ENCODE measurements at places on chromosomes 4 and X.

- no peak for DNase-seq
Measured at GRCh38 chrX:133604801-133605200, 189.5 kb upstream of the GPC4 start.

DNA sequence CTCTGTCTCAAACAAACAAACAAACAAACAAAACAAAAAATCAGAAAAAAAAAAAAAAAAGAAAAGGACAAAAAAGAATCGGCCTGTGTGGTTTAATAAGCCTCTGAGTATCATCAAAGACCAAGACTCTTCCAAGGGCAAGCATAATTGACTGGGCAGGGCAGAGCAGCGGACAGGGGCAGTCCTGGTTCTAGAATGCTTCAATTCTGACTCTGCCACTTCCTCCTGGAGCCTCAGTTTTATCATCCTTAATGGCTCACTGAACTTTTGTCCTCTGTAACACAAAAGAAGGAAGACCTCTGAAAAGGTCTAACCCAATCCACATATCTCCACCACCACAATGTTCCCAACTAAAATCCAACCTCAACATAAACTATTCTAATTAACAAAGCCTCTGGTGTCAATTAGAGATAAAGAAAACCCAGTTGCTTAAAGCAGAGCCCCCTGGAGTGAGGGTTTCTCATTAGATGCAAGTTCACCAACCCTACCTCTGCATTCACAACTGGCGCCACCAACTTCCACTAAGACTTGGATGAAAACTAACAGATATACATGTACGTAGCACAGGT is 51.7 kb downstream of the TBC1D9 start:
- DNase-seq: no peak

GRCh38 chrX:153806999-153807575 is 12.6 kb downstream of the SSR4 start:
- no peak for DNase-seq

- no peak for DNase-seq
Measured at GRCh38 chrX:55697381-55697780, 20.2 kb upstream of the RRAGB start.

GRCh38 chr4:184424993-184425758 is 49.2 kb downstream of the IRF2 start:
- DNase-seq: no peak

GRCh38 chr4:123676071-123676889 is 279.7 kb downstream of the SPRY1 start:
- no peak for DNase-seq

DNA sequence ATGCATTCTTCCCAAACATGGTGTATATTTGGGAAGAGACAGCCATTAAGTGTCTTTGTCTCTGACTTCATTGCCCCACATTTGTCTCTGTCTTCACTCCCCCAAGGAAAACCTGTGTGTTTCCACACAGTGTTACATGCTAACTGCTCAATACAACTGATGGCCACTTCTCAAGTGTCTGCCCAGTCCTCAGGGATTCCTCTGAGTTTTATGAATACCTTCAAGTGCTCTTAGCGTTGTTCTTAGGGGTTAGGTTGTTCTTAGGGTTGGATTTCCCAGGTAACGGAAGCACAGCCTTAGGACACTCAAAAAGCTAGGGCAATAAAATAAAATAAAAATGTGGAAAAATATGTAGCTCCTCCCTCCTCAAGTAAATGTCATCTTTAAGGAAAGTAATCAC is 64.7 kb upstream of the PLAC8 start:
- DNase-seq: no peak

DNA sequence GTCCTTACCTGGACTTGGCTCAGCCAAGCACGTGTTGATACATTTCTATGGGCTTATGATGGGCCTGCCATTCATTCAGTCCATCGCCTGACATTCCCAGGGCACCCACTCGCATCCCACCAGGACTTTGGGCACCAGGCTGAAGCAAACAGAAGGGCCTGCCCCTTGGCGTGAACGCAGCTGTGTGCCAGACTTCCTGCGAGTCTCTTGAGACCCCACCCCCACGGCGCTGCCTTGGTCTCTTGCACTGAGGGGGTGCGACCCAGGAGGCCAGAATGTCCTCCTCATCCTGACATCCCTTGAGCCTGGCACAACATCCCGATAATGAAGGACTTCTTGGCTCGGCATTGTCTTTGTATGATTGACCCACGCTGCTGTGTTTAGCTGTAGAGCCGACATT is 1.5 kb upstream of the PSAPL1 start:
- no peak for DNase-seq

GRCh38 chrX:12210971-12211370 is 72.7 kb downstream of the FRMPD4 start:
- no peak for DNase-seq

- no peak for DNase-seq
Measured at GRCh38 chr4:185761352-185762235, 50.4 kb downstream of the SORBS2 start.

GRCh38 chrX:867966-868647 is 237.5 kb downstream of the SHOX start:
- DNase-seq: no peak

DNA sequence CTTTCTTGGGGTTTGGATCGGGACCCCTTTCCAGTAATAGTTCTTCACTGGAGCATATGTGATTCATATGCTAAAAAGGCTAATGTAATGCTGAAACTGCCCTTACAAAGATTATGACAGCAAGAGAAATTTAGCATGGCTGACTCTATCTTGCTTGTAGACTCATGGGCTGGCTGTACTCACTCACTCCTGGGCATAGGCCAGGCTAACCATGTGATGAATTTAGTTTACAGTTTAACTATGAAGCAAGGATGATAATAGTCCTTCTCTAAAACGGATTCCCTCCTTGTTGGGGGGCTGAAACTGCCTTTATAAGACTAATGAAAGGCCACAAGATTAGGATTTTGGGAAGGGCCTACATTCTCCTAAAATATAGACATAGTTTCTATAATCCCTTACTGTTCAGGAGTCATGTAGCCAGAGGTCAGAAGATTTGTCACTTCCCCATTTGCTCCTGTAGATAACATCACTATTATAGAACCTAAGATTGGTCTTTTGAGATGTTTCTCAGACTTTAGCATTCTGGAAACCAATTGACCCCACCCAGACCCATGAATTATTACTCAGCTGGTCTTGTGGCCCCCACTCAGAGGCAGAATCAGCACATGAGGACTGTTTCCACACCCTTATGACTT is 20.8 kb upstream of the CEP135 start:
- DNase-seq: no peak

DNA sequence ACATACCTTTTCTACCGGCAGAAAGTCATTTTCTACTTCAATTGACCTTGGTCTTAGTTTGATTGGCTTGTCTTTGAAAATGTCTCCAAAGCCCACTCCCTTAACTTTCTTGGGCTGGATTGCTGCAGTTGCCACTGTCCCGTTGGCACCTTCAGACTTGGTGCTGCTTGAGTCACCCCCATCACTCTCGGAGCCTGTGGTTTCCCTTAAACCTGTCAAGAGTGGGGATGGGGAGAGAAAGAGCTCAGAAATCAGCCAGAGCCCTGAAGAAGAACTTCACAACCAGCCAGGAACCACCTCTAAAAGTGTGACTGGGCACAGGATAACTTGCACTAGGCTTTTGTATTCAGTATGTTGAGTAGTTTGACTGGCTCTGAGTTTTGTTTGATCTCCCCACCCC is 168.5 kb upstream of the MAP3K15 start:
- no peak for DNase-seq

- DNase-seq: no peak
Measured at GRCh38 chr4:132101526-132101925, 1047.6 kb upstream of the PCDH10 start.

- DNase-seq: no peak
Measured at GRCh38 chr4:121370729-121371325, 10.0 kb downstream of the QRFPR start.

DNA sequence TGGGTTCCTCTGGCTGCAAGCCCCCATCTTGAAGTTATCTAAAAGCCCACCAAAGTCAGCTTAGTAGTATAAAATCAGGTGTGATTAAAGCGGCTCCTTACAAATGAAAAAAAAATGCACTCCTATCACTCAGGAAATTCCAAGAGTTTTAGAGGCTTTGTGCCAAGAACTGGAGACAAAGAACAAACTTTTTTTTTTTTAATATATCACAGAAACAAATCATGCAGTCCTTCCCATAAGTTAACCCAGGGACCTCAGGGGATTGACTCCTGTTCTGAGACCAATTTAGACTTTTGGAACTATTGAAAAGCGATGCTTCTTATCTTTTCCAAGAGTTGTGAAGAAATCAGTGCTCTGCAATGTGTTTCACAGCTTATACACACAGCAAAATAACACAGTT is 53.6 kb downstream of the HHIP start:
- no peak for DNase-seq

DNA sequence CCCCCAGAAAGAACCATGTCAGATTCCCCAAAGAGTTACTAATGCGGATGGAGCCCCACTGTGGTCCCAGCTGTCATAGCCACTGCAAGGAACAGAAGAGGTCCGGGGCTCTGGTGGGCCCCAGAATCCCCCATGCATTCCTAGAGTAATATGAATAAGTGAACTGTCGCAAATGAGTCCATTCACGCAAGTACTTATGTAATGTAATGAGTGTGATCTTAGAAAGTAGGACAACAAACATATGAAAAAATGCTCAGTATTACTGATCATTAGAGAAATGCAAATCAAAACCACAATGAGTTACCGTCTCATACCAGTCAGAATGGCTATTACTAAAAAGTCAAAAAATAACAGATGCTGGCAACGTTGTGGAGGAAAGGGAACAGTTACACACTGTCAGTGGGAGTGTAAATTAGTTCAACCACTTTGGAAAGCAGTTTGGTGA is 141.5 kb upstream of the RBPJ start:
- DNase-seq: no peak

GRCh38 chr4:4260185-4260751 is 12.2 kb upstream of the TMEM128 start:
- DNase-seq: peak; percentile 23

DNA sequence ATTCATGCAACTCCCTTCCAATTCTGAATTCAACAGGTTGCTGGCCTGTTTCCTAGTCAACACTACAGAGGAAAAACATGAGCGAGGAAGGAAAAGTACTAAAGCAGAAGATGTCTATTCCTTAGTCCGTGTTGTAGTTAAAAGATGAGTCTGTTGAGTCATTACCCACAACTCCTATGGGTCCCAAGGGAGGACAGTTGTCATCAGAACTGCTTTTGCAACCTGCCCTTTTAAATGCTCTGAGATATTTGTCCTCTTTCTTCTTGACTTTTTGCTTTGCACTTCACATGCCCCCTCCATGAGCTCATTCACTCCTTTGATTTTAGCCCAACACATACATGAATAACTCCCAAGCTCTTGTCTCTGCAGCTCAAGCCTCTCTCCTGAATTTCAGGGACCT is 119.2 kb downstream of the CORIN start:
- DNase-seq: no peak

DNA sequence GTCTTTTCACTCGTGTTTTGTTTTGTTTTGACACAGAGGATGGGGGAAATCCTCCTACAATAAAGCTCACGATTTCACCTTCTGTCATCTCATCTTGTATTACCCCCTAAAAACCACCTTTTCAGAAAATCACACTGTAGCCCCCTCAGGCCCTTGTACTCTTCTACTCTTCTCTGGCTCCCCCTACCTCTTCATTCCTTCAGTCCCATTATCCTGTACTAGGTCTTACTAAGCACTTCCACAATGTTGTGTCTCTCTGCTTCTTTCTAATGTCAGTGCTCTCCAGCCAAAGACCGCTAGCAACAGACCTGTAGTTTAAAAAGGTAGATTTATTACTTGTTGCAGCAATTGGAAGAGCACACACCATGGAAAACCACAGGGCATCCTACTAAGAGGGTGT is 30.0 kb upstream of the RNF128 start:
- DNase-seq: no peak

- DNase-seq: no peak
Measured at GRCh38 chrX:69189576-69190371, 24.5 kb upstream of the PJA1 start.

GRCh38 chrX:47502316-47503125 is 19.5 kb upstream of the ZNF41 start:
- DNase-seq: no peak

DNA sequence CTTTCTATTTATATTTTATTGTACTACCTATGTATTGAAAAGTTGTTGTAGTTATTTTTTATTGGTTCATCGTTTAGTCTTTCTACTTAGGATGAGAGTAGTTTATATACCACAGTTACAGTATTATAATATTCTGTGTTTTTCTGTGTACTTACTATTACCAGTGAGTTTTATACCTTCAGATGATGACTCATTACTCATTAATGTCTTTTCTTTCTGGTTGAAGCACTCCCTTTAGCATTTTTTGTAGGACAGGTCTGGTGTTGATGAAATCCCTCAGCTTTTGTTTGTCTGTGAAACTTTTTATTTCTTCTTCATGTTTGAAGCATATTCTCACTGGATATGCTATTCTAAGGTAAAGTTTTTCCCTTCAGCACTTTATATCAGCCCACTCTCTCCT is 7.7 kb downstream of the LUZP4 start:
- no peak for DNase-seq

GRCh38 chr4:165506849-165507248 is 128.0 kb downstream of the CPE start:
- DNase-seq: no peak

GRCh38 chr4:46016306-46016705 is 107.5 kb downstream of the GABRG1 start:
- no peak for DNase-seq

DNA sequence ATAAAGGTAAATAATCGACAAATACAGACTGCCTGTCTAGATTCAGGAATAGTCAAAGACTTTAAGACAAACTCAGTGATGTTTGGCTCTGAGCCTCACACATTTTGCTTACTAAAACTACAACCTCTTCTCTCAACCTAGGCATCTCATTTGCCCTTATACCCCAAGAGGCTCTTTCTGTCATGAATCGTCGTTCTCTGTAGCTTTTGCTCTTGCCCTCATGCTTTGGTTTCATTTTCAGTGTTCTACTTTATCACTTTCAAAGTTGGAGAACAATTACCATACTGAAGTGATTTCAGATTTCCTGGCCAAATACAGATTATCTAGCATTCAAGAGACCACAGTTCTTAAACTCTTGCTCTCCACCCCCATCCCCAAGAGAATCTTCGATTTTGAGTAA is 114.1 kb upstream of the RAP2C start:
- DNase-seq: no peak

DNA sequence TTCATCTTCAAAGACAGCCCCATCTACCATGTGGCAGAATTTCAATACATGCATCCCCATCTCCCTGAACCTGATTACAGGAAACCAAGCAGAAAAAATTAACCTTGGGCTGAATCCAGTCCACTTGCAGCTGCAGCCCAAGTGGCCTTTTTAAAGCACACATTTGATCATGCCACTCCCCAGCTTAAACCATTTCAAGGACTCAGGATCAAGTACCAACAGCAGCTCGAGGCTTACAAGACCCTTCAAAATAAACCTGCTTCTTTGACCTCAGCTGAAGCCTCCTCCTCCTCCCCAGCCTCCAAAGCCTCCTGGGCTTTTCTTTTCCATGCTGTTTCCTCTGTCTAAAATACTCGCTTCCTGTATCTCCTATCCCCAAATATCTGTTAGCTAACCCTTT is 50.7 kb upstream of the KIT start:
- no peak for DNase-seq

DNA sequence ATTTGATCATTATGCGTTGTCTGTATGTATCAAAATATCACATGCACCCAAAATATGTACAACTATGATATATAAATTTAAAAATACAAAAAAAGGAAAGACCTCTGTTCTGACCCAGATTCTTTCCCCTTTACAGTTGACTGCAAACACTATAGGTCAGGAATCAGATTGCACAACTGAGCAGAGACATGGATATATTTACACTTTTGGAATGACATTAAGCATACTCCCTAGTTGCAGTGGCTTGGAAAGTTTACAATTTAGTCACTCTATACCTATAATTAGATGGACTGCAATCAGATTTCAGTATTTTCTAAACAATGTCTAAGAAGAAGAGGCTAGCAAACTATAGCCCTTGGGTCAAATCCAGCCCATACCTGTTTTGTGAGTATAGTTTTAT is 98.5 kb upstream of the INPP4B start:
- no peak for DNase-seq

Measured in AG09319 (cell line).